ENCODE measurements at places on chromosomes 2 and 18. TPM values are rescaled to one million over a fixed set of nuclear protein-coding genes. Genes with fewer than 3 reads are reported as not detected.

Gene GALR1
- not detected for total RNA-seq

- no peak for DNase-seq
- no peak overlapping the region for H3K4me3 ChIP-seq
- no peak overlapping the region for H3K27ac ChIP-seq
- no peaks in the 10 kb centered on the region for H3K27me3 ChIP-seq
Observed at GRCh38 chr18:63306819-63307550, 12.6 kb downstream of the BCL2 start.

- H3K4me3 ChIP-seq, result no peak overlapping the region
- no peaks in the 10 kb centered on the region for H3K36me3 ChIP-seq
- H3K27me3 ChIP-seq, result no peaks in the 10 kb centered on the region
- no peaks in the 10 kb centered on the region for H3K4me1 ChIP-seq
Observed at GRCh38 chr2:56918790-56919189, 735.0 kb downstream of the CCDC85A start.

Gene CPS1
- total RNA-seq, result 8.0 TPM

DNA sequence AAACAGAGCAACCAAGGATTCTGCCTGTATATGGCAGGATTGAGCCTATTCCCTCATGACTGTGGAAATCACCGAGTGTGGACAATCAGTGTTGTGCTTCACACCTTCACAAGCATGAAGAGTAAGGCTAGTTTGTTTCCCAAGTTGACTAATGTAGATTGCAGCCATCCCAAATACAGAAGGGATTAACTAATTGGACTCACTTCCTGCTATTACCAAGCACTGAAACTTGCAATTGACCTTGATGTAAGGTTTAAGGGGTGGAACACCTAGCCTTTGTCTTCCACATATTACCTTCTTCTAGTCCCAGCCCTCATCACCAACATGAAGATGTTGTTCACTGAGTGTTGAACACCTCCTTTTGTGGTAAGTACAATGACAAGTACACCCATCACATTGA is 120.9 kb upstream of the RND3 start:
- no peak for DNase-seq
- H3K4me3 ChIP-seq, result no peak overlapping the region
- no peaks in the 10 kb centered on the region for H3K27me3 ChIP-seq
- H3K4me1 ChIP-seq, result no peaks in the 10 kb centered on the region
- no peaks in the 10 kb centered on the region for H3K36me3 ChIP-seq
- no peak overlapping the region for H3K27ac ChIP-seq

DNA sequence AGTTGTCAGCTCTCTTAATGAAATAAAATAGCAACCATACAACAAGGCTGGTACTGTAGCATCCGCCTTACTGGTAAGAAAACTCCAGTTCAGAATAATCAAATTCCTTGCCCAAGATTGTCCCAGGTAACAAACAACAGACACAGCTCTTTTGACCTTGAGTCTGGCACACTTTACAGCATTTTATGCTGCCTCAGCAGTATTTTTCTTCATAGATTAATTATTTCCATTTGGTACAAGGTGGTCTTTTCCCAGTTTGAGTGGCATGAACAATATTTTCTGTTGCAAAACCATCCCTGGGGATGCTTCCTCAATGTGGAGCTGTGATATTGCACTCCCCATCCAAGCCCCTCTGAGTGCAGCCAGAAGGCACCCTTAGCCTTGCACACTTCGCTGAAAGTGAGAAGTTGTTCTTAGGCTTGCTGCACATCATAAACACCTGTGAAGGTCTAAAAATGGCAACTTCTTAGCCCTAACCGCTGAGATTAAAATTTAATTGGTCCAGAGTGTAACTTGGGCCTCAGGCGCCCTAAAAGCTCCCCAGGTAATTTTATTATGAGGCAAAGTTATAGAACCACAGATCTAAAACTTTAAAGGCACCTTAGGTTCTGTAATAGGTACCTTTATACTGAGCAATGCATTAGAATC is 523.3 kb downstream of the CMPK2 start:
- H3K27ac ChIP-seq, result no peak overlapping the region
- no peaks in the 10 kb centered on the region for H3K27me3 ChIP-seq
- H3K4me3 ChIP-seq, result no peak overlapping the region
- no peak for DNase-seq
- H3K36me3 ChIP-seq, result no peaks in the 10 kb centered on the region
- H3K4me1 ChIP-seq, result no peaks in the 10 kb centered on the region

Gene ATOH8
- 1.9 TPM for total RNA-seq

DNA sequence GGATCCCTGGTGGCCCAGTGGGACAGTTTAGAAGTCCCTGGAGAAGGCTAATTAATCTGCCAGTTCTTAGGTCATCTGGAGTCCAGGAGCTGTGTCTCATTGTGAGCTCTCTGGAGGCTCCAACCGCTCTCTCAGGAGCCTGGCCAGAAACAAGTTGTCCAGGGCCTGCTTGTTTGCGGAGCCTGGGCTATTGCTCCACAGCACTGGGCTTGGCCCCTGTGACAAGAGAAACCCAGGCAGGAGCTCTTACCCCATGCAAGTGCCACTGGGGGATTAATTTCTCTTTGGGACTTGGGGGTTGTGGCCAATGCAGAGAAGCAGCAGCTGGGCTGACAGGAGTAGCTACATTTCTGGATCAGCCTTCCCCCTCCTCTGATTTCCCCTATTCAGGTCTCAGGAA is 24.5 kb upstream of the TNP1 start:
- H3K27ac ChIP-seq, result no peak overlapping the region
- H3K27me3 ChIP-seq, result no peaks in the 10 kb centered on the region

- H3K27ac ChIP-seq, result no peak overlapping the region
- no peak overlapping the region for H3K4me3 ChIP-seq
- peaks cover 23% of the 10 kb centered on the region for H3K4me1 ChIP-seq
- DNase-seq, result no peak
Observed at GRCh38 chr2:54639609-54640008, 83.9 kb upstream of the EML6 start.

GRCh38 chr18:44423814-44424644 is 256.7 kb upstream of the SETBP1 start:
- H3K27me3 ChIP-seq, result no peaks in the 10 kb centered on the region
- DNase-seq, result no peak
- H3K4me1 ChIP-seq, result no peaks in the 10 kb centered on the region
- no peaks in the 10 kb centered on the region for H3K36me3 ChIP-seq
- H3K4me3 ChIP-seq, result no peak overlapping the region

DNA sequence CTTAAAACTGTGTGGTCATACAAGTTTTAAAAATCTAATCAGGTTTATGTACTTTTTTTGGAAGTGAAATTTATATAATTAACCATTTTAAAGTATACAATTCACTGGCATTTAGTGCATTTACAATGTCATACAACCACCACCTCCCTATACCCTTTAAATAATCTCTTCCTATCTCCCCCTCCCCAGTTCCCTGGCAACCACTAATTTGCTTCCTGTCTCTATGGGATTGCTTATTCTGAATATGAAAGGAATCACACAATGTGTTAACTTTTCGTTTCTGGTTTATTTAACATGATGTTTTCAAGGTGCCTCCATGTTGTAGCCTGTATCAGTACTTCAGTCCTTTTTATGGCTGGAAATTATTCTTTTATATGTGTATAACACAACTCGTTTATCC is 19.4 kb downstream of the CHMP3 start:
- H3K27ac ChIP-seq, result no peak overlapping the region
- no peaks in the 10 kb centered on the region for H3K36me3 ChIP-seq
- DNase-seq, result no peak
- no peak overlapping the region for H3K4me3 ChIP-seq
- no peaks in the 10 kb centered on the region for H3K4me1 ChIP-seq
- no peaks in the 10 kb centered on the region for H3K27me3 ChIP-seq

Gene BMP10
- total RNA-seq, result not detected

Measured in astrocyte (in vitro differentiated cells and primary cell).